Esophagus squamous epithelium (tissue), 5 donors: ENCODE measurements at places on chromosomes 2 and 18.

DNA sequence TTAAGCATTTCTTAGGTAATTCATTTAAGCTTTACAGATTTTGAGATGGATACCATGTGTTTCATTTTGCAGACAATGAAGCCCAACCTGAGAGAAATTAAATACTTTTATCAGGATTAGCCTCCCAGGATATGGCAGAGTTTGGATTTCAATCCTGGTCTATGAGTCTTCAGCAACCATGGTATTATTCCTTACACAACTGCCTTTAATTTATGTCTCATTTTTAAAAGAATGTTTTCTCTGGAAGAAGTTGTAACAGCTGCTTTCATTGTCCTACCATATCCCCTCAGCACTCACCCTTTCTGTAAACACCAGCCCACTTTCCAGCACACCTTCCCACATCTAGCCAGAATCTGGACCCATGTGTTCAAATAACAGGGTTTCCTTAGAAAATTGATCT is 863.7 kb upstream of the VRK2 start:
- no peaks in the 10 kb centered on the region for H3K4me1 ChIP-seq
- H3K36me3 ChIP-seq = no peaks in the 10 kb centered on the region
- H3K4me3 ChIP-seq = no peak overlapping the region
- no peaks in the 10 kb centered on the region for H3K27me3 ChIP-seq
- no peak for DNase-seq

- H3K4me3 ChIP-seq = no peak overlapping the region
- no peaks in the 10 kb centered on the region for H3K36me3 ChIP-seq
- H3K4me1 ChIP-seq = no peaks in the 10 kb centered on the region
These were observed 11.2 kb upstream of the TEX51 start for GRCh38 chr2:126887506-126887905.

- no peak overlapping the region for H3K27ac ChIP-seq
- no peak overlapping the region for H3K4me3 ChIP-seq
- no peaks in the 10 kb centered on the region for H3K4me1 ChIP-seq
- no peaks in the 10 kb centered on the region for H3K36me3 ChIP-seq
These were observed 93.8 kb upstream of the KCNH7 start for GRCh38 chr2:162932416-162932815.

DNA sequence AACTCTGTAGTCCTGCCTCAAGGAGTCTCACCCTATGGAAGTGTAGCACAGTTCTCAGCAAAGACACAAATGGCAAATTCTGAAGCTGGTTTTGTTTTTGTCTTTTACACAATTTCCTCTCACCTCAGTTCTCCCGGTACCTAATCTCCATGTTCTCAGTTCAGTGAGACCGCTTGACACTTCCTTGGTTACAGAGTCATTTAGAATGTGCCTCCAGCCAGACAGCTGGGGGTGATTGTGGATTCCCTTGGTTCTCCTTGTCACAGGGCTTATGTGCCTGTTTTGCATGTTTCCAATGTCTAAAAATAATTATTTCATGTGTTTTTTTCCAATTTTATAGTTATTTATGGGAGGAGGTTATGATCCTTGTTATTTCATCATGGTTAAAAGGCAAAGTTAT is 379.5 kb upstream of the MAP2 start:
- DNase-seq = no peak
- no peaks in the 10 kb centered on the region for H3K27me3 ChIP-seq
- no peaks in the 10 kb centered on the region for H3K36me3 ChIP-seq
- no peak overlapping the region for H3K4me3 ChIP-seq
